ENCODE measurements at places on chromosomes 16 and 17.
A peak's percentile ranks its signal among the peaks of the same experiment; 100 is the strongest.

DNA sequence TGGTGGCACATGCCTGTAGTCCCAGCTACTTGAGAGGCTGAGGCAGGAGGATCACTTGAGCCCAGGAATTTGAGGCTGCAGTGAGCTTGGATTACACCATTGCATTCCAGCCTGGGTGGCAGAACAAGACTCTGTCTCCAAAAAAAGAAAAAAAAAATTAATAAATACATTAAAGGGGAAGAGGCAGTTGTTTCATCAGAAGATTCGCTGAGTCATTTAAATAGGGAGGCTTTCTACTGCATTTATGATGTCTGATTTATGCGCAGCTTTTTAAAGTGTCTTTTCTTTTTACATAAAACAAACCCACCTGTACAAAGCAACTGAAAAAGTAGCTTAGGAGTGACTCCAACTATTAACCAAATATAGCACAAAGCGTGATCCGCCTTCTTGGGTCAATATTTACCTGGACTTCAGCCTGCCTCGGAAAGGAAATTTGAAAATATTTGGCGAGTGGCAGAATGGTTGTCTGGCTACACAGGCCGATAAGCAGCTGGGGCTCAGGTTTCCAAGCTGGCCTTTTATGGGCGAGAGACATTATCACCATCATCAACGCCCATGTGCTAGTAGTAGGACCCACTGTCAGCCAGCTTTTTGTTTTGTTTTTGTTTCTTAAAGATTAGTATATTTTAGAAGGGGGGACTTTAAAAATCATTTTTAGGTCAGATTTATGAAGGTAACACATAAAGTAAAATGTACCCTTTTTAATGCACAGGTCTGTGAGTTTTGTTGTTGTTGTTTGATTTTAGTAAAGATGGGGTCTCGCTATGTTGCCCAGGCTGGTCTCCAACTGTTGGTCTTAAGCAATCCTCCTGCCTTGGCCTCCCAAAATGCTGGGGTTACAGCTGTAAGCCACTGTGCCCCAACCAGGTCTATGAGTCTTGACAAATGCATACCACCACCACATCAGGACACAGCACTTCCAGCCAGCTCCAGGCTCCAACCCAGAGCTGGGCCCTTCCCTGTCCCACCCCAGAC, 42.5 kb upstream of the RASD1 start:
- peak; percentile 97 for DNase-seq

DNA sequence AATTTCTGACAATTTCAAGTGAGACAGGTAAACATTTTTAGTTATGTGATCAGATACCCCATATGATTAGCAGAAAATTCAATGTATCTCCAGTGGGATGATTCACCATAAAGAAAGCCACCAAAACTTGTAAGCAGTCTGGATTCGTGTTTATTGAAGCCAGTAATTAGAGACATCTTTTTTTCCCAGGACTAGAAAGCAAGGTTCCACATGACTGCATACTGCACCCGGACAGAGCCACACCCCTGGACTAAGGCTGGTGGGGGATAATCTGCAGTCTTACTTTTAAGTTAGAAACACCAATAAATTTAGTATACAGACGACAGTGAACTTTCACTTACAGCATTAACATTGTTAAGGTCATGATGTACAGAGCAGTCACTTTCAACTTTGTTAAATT, 24.2 kb upstream of the CMTM4 start:
- DNase-seq: no peak

- DNase-seq: no peak
These were observed 12.8 kb upstream of the ZNF23 start for GRCh38 chr16:71474864-71475263.

- DNase-seq: no peak
These were observed 204.2 kb upstream of the FOXF1 start for GRCh38 chr16:86306011-86306644.

DNA sequence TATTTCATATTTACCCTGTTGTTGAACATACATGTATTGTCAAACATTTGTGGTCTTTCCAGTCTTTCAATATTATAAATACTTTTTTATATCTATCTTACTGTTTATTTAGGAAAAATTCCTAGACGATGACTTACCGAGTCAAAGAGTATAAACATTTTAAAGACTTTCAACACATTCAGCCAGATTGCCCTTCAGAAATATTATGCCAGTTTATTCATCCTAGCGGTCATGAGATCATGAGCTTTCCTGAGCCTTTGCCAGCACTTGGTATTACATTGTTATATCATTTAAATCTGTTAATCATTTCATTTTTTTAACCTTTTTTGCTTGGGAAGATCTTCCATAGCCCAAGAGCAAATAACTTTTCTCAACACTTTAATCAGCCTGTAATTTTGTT, 197.4 kb downstream of the SPECC1 start:
- DNase-seq: no peak

- DNase-seq: no peak
These were observed 27.7 kb upstream of the KIFC3 start for GRCh38 chr16:57829969-57830360.

GRCh38 chr16:46882940-46883307, 1.2 kb upstream of the GPT2 start:
- DNase-seq: no peak

DNA sequence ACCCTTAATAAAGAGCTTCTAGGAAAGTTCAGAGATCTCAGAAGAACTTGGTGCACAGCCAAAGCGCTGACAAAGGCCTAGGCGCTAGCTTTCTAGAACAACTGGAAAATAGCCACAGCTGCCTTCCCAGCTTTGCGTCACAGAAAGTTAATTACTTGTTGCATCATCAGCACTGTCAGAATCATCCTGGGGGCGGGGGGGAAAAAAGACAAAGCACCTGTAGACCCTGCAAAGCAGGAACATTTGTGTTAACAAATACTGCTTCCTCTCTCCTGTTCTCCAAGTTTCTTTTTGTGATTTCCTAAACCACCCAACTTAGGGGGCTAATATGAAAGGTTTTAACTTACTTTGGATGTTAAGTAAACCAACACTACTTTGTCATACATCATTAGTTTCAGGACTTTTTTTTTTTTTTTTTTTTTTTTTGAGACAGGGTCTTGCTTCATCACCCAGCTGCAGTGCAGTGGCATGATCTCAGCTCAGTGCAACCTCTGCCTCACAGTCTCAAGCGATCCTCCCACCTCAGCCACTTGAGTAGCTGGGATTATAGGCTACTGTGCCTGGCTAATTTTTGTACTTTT, 4.8 kb upstream of the AARSD1 start:
- DNase-seq: no peak

DNA sequence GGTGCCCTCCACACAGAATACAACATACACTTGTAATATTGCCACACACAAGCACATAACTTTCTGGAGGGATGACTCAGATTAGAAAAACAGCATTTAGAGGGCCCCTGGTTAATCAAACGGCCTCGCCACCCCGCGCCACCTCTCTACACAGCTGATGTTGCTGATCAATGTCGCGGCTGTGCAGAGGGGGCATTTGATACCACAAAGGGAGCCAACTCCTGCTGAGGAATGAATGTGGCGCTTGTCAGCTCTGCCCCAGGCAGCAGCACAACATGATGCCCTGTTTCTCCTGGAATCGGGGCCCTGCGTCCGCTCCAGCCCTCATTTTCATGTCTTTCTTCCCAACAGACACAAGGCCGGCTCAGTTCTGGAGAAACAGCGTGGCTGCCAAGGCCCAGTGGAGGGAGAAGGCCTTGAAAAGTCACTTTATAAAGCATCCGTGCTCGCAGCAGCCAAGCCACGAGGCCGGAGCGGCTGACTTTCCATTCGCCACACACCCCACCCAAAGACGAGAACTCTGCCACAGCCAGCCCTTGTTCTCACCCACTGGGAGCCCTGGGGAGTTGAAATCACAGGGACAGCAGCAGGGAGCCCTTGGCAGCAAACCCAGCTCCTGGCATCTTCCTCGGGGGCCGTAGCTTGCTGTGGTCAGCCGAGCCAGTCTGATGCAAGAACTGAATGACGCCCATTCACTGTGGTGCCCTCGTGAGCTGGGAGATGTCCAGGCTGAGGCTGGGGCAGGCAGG, 65.6 kb downstream of the XYLT1 start:
- DNase-seq: no peak

DNA sequence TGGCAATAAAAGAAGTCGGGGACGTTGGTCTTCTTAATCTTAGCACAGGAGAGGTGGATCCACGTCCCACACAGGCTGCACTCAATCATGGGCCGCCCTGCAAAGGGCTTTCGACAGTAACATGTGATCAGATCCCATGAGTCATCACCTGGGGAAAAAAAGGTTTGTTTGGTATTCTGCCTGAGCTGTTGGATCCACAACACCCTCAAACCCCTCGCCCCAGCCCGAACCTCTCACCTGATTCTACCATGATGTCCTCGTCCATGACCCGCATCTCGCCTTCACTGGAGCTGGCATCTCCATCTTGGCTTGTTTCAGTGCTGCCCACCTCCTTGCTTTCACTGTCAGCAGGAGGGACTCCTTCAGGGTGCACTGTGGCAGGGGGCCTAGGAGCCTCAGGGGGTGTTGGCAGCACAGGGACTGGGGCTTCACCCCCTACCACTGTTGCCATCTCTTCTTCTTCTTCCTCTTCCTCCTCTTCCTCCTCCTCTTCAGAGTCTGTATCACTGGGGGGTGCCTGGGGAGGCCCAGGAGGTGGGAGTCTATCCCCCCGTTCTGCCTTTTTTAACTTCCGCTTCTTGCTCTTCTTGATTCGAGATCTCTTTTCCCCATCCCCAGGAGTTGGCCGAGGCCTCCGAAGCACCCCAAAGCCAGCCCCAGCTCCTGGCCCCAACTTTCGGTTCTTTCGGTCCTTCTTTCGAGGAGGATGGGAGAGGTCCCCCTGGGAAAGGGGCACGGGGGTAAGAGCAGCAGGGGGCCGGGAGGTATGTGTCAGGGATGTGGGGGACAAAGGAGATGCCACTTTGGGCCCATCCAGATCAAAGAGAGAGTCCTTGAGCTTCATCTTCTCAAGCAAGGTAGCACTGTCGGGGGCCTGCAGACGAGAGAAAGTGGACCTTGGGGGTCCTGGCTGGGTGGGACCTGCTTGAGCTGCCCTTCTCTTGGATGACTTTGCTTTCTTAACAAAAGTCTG, 1.7 kb upstream of the DVL2 start:
- no peak for DNase-seq

GRCh38 chr17:67385122-67385988, 8.3 kb downstream of the PITPNC1 start:
- no peak for DNase-seq

DNA sequence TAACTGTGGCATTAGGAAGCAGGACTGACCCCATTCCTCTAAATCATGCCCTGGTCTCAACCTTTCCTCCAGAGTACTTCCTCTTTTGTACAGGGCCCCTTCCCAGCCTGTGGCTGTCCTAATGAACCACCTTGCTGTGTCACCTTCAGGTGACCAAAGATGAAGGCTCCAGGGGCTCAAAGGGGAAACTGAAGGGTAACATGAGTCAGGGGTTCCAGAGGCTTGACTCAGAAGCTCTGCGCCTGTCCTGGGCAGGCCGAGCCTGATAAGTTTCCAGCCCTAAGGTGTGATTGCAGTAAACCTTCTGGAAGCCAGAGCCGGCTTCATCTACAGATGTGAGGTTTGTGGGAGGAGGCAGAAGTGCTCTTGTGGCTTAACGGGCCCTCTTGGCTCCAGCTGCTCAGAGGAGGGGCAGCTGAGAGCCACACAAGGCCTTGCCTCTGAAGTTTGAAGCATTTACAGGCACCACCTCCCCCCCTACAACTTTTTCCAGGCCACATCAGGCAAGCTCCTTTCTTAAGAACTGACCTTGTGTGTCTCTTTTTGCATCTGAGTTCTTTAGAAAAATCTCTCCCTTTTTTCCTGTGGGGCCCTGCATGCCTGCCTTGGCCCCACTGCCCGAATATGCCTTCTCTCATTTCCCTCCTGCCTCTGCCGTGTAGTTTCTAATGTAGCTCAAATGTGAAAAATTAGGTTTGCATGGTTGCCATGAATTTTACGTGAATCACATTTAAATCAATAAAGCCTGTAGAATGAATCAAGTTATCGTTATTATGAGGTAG, 149.9 kb downstream of the CLEC16A start:
- no peak for DNase-seq

DNA sequence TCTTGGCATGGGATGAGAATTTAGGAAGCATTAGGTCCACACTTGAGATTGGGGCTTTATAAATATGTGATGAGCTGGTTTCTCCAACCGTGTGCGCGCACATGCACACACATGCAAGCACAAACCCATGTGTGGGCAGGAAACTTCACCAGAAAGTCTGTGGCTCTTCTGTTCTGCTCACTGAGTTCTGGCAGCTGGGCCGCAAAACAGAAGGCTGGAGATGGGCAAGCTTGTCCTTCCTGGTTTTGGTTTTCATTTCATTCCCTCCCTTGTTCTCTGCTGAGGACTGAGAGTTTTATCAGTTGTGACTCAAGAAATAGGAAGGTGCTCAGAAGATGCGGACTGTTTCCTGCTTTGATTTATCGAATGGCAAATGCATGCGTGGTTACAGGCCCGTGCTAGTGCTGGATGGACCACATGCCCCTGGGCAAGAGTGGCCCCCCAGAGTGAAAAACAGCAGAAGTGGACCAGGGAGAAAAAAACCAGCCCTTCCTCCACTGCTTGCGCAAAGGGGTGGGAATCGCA, 14.1 kb downstream of the MAP3K14 start:
- DNase-seq: no peak

- DNase-seq: no peak
These were observed 74.3 kb upstream of the MRTFB start for GRCh38 chr16:13996778-13997288.

GRCh38 chr17:81926451-81927151, 934 bp downstream of the MAFG start:
- DNase-seq: no peak

- DNase-seq: no peak
These were observed 170.2 kb downstream of the CEP112 start for GRCh38 chr17:66021757-66022156.

DNA sequence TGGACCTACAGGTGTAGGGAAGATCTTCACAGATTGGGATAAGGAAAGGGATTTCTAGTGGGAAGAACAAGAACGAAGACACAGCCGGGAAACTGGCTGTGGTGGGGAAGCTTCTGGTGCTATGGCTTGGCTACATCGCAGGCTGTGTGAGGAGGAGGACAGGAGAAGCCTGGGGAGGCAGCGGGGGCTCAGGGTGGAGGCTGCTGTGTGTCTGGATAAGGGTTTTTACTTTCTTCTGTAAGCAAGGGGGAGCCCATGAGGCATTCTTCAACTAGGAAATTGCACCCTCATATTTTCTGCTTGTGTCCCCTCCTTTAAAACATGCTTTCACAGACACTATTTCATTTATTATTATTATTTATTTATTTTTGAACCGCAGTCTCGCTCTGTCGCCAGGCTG, 2.9 kb upstream of the RHBDF2 start:
- DNase-seq: no peak

DNA sequence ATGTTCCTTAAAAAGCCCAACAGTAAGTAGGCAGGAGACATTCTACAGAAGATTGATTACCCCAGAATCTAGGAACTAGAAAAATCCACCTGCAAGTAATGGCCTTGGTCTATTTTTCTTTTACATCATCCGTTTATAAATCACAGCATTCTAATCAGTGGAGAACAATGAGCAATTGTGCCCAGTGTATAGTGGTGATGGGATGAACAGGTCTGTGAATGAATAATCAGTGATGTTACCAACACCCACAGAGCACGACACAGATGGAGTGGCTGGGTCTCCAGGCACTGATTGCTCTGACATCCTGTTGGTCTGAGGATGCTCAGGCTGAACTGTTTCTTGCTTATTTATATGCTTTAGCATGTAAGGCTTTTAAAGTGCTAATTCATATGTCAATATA, 1251.2 kb upstream of the CDH8 start:
- peak; percentile 0 for DNase-seq

Data from NCI-H2081 (cell line).